ENCODE measurements at places on chromosomes 6 and 20.

DNA sequence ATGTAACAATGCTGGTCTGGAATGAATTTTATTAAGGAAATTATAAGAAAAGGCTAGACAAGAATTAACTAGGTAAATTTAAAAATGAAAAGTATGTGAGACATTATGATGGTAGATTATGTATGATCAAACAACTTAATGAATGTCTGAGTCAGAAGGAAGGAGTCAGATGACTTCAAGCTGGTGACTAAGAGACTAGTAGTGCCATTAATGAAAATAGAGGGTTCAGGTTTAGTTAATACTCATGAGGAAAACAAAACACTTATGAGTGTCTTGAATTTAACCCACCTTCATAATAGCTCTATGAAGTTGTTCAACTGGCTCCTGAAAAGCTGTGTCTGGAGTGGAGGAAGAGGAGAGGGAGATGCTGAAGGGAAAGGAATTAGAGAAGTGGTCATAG lies 256.3 kb downstream of the ADGRB3 start:
- DNase-seq, result no peak

DNA sequence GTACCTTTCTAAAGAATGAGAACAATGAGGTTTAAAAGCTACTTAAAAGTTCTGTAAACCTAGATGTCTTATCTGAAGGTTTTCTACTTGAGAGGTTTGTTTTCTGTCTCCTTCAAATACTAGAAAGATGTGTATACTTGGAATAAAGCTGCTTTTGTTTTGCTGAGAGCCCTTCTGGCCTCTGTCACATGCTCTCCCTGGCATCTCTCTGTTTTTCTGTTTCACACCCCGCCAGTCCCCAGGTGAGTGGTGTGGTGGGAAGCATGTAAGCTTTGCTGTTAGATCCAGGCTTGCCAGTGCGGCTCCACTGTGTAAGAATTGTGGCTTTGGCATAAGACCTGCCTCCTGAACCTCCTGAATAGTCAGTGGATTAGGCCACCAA lies 56.8 kb downstream of the SNX9 start:
- DNase-seq, result no peak

DNA sequence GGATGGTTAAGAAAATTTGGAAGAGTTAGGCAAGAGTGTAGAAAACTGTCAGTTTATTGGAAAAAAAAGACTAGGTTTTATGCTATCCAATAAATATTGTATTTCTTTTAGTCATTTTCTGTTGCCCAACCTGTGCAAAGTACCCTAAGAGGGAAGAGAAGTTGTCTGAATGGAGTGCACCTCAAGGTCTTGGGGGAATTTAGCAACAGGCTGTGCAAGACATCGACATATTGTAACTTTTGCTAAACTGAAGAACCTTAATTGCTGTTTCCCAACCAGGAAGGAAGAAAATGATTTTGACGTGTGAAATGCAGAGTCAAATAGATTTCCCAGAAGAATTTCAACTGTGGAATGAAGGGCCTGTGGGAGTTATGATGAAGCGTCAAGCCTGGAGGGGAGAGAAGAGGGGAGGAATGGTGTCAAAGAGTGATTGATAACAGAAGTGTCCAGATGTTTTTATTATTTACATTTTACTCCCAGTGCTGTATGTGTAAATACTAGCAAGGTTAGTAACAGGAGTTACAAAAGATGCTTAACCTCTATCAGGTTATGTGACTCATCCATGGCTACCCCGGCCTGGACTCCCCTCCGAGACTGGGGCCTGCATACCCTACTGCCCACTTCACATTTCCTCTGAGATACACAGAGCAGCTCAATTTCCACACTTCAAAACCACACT lies 246.8 kb downstream of the MYLK4 start:
- no peak for DNase-seq

DNA sequence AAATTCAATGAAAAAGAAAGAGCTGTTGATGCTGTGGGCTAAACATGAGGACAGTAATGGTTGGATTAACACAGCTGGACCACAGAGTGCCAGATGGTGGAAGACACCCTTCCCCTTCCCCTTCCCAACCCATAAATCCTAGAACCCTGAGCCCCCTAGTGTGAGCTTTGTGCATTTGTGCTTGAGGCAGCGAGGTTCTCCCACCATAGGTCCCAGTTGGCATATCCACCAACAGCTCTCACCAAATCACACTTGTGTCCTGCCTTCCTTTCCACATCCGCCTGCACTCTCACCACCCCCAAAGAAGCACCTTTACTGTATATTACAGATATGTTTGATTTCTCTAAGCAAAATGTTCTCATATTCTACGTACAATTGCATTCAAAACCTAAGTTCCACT lies 32.8 kb upstream of the HBS1L start:
- DNase-seq, result no peak

- no peak for DNase-seq
These were observed 58.7 kb downstream of the OTOR start for GRCh38 chr20:16806886-16807285.

- DNase-seq, result no peak
These were observed 18.2 kb upstream of the HDGFL1 start for GRCh38 chr6:22550971-22551670.

All from NCI-H1092 treated with DMSO at 0.1 percent for 48 hours (cell line).